Aorta (tissue), 5 donors: ENCODE measurements at places on chromosomes 13 and 19. TPM values are rescaled to one million over a fixed set of nuclear protein-coding genes. Genes with fewer than 3 reads are reported as not detected.

- no peaks in the 10 kb centered on the region for H3K4me1 ChIP-seq
- DNase-seq, result no peak
- H3K36me3 ChIP-seq, result no peaks in the 10 kb centered on the region
- H3K4me3 ChIP-seq, result no peak overlapping the region
- no peak overlapping the region for H3K27ac ChIP-seq
- no peaks in the 10 kb centered on the region for H3K27me3 ChIP-seq
Observed at GRCh38 chr13:33554919-33555791, 262.8 kb upstream of the RFC3 start.

DNA sequence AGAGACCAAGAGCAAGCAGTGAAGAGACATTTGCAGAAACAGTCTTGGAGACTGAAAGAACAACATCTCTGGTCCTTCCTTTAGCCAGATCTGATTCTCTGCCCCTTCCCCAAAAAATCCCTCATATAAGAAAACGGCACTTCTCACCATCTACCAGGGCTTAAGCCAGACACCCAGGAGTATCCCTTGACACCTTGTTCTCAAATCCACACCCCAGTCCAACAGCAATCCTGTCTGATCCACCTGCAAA, 1.7 kb upstream of the PLEKHG2 start:
- peak overlapping the region; percentile 89 for H3K4me3 ChIP-seq
- peaks cover 2% of the 10 kb centered on the region for H3K27me3 ChIP-seq
- peak overlapping the region; percentile 97 for H3K27ac ChIP-seq
- H3K36me3 ChIP-seq, result peaks cover 2% of the 10 kb centered on the region
- H3K4me1 ChIP-seq, result no peaks in the 10 kb centered on the region

Gene IGFL1
- total RNA-seq, result not detected

GRCh38 chr13:110263888-110264287, 43.1 kb downstream of the COL4A1 start:
- H3K36me3 ChIP-seq, result no peaks in the 10 kb centered on the region
- no peak overlapping the region for H3K27ac ChIP-seq
- no peak for DNase-seq
- no peak overlapping the region for H3K4me3 ChIP-seq
